ENCODE measurements at places on chromosomes 16 and 17. TPM values are rescaled to one million over a fixed set of nuclear protein-coding genes. Genes with fewer than 3 reads are reported as not detected.

DNA sequence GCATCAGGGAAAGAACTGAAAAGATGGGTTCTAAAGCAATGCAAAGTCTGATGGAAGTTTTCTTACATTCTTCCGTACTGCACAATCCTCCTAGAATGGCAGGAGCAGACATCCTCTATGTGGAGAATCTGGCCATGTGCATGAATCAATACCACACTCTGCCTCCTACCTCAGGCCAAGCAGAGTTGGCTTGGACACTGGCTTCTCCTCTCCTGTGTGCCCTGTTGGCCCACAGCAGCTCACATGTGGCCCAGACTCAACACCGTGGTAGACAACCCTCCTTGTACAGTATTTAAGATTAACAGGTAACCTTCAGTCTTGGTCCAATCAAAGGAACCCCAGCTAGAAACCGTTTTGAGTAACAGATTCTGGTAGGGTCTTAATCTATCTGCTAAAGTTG is 101.9 kb downstream of the ZFHX3 start:
- DNase-seq = no peak

DNA sequence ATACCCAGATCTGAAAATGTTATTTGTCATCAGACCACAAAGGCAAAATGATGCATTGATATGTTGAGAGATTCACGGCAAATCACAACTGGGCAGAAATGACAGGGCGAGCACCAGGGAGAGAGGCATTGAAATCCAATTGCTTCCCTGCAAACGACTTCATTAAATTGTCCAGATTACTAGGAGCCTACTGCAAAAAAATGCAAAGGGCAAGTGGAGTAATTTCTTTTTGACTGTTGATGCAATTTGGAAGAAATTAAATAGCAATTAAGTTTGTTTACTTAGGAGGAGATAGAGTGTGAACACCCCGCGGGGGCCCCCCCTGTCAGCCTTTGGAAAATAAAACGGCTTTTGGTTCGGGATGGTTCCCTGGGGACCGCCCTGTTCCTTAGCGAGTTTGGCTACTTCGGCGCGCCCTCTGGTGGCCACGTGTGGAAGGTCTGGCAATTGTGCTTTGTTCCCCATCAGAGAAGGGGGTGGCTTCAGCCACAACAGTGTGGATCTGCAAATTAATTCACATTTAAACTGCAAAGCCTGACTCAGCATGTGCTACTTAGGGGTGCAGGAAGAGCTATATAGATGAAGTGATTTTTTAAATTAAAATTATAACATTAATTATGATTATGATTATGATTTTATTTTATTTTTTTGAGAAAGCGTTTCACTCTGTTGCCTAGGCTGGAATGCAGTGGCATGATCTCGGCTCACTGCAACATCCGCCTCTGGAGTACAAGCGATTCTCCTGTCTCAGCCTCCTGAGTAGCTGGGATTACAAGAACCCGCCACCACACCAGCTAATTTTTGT is 14.5 kb upstream of the TMC7 start:
- DNase-seq = peak; percentile 82

DNA sequence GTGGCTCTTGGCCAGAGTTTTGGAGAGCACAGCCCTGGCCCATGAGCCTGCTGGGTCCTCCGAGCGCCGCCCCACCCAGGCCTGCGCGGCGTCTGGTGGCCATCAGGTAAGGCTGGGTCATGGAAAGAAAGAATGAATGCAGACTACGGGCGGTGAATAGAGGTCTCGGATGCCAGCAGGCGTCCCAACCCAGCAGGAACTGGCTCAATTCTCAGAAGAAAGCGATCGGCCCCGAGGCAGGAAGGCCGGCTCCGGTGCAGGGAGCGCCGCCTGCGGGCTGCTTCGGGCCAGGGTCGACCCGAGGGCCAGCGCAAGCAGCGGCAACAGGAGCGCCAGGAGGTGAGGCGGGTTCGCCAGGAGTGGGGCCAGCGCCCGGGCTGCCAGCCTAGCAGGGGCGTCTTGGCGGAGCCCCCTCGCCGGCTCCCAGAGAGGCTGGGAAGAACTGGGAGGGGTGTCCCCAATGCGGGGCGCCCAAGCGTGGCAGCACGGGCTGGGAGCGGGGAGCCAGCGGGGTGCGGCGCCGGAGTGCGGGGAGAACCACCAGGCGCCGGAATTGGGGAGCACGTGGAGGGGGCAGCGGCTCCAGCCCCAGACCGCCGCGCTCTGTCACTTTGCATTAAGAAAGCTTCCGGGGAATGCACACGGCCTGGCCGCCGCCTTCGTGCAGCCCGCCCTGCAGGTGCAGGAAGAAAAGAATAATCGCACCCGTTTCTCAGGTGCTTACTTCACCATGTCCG is 7.1 kb upstream of the TMC5 start:
- no peak for DNase-seq

DNA sequence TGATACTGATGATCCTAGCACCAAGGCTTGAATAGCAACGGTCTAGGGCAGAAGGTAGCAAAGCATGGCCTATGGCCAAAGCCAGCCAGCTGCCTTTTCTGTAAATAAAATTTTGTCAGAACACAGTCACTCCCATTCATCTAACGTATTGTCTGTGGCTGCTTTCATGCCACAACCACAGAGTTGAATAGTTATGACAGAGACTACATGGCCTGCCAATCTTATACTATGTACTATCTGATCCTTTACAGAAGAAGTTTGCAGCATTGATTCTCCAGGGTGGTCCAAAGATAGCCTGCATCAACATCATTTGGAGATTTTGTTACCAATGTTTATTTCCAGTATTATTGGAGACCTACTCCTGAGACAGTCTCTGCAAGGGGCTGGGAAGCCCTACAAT is 19.9 kb upstream of the MMD start:
- DNase-seq = no peak

- DNase-seq = no peak
Observed at GRCh38 chr17:36135465-36135864, 31.8 kb downstream of the CCL4 start.

GRCh38 chr17:34725008-34725407 is 145.6 kb downstream of the TMEM132E start:
- DNase-seq = no peak

- no peak for DNase-seq
Observed at GRCh38 chr17:61583660-61584264, 7.3 kb downstream of the NACA2 start.

DNA sequence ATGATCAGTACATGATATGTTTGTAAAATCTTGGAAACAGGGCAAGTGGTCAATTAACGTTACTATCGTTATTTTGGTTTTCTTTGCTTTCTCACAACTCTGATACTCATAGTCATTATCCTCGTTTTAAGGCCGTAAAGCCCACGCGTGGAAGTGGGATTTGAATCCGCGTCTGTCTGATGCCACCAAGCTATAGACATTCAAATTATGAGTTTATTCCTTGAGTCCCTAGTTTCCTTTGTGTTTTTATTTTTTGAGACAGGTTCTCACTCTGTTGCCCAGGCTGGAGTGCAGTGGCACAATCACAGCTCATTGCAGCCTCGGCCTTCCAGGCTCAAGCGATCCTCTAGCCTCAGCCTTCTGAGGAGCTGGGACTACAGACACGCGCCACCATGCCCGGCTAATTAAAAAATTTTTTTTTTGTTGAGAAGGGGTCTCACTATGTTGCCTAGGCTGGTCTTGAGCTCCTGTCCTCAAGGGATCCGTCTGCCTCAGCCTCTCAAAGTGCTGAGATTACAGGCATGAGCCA is 1.0 kb downstream of the DCTN5 start:
- no peak for DNase-seq

DNA sequence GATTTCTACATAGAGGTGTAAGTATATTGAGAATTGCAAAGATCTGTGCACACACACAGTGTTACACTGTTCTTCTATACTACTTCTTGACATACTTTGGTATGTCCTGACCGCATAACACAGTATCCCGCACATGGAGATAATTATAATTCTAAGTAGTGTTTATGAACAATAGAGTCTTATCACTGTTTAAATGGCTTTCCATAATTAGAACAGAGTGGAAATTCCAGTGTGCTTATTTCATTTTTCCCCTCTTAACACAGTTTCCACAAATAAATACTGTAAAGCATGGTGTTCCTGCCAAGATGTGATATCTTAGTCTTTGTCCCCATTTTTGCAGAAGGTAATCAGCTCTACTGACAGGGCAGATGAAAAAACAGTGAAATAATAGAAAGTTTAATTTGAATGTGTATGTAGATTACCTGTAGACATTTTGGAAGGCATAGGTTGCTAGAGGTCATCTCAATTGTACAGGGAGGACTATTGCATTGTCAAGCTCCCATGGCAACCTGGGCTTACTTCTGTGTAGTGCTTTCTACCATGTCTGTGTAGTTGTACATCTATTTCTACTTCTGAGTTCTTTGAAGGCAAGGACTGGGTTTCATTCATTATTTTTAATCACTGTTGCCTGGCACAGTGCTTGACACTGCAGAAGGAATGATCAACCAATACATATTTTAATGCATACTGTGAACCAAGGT is 10.1 kb upstream of the KRT28 start:
- DNase-seq = no peak

- no peak for DNase-seq
Observed at GRCh38 chr16:9311303-9311954, 220.0 kb downstream of the HAPSTR1 start.

GRCh38 chr17:46974086-46974485 is 5.0 kb downstream of the RPRML start:
- DNase-seq = no peak

DNA sequence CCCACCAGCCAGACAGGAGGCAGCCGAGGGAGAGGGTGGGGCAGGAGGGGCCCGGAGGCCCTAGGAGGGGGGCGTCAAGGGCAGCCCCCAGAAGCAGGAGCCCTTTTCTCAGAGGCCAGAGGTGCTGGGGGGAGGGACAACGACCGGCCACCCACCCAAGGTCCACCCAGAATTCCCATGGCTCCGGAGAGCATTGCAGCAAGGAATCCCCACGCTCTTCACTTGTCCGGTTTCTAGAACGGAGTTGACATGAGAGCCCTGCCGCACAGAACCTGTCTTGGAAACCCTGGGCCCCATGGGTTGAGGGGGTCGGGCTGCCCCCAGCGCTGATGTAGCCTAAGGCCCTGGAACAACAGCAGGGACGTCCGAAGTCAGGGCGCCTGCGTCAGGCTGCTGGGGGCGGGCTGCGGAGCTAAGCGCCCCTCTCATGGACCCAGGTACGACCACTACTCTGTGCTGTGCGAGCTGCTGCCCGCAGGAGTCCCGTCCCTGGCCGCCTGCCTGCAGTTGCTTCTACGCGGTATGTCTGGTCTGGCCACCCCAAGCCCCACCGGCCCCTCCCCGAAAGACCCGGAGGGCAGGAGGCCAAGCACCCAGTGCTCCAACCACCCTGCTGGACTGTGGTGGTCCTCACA is 11.2 kb downstream of the CYBC1 start:
- no peak for DNase-seq

- DNase-seq = no peak
Observed at GRCh38 chr17:32136856-32137255, 5.4 kb upstream of the RHOT1 start.

DNA sequence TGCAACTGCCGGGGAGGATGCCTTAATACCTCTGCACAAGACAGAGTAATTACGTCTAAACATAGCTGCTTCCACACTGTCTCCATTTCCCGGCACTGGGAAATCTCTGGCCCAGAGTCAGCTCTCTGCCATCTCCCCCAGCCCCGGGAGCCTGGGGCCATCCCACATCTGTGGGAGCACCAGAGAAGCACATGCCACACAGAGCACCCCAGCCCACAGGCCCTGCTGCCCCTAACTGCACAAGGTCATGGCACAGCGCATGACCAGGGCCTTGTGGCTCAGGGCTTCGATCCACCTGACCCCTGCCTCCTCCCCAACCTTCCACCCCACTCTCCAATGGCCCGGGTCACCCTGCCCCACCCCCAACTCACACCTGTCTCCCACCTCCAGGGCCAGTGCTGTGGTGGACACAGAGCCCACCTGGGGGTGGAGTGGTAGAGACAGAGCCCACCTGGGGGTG is 36.6 kb upstream of the RBFOX3 start:
- no peak for DNase-seq

DNA sequence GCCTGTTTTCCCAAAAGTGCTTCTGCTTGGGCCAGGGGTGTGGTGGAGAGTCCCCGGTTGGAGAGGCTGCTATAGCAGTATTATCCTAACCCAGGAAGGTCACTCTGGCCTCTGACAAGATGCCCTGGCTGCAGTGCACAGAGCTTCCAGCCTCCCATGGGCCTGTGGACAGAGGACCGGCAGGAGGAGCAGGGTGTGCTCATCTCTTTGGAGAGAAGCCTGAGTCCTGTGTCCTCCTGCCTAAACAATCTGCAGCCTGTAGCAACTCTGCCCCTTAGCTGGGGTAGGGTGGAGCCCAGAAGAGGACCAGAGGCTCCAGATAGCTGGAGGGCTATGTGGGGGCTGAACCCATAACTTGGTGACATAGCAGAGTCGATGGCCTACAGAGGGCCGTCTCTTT is 78.0 kb downstream of the MPRIP start:
- no peak for DNase-seq

DNA sequence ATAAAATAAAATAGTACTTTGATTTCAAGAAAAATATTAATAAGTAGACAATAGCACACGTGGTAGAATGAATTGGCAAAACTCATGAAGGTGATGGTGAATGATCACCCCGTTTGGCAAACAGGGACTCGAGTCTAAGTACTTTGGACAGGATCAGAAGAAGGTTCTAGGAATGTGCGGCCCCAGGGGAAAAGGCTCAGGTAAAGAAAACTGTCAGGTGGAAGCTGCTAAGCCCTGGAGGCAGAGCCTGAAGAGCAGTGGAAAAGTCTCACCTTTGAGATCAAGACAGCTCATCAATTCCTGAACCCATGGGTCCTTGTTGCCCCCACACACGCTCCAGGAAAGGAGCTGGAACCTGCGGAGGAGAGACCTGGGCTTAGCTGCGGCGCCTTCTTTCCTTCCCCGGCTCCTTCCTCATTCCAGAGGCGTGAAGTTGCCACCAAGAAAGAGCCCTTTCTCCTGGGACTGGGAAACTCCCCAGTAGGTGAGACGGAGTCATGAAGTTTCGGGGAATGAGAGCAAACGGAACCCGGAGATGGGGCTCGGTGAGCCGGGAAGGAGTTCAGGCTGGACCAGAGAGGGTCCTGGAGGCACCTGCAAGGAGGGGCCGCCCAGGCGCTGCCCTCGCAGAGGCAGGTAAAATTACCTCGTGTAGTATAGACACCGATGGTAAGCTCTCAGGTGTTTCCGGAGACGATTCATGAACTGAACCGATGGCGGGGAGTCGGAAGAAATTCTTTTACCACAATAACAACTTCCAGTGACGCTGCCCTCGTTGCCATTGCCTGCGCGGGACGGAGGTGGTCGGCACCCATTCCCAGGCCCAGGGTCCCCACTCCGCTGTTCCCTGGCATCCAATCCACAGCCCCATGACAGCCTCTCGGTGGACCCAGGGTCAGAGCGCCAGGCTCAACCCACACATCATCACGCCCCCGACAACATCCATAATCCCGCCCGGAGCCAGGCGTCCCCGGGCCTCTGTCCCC is 1.2 kb upstream of the ZMYND15 start:
- no peak for DNase-seq

- no peak for DNase-seq
Observed at GRCh38 chr17:7046127-7046724, 2.3 kb upstream of the SLC16A11 start.

The PRKCB gene
- total RNA-seq = 63.3 TPM

The CNGB1 gene
- not detected for total RNA-seq

The DDX42 gene
- 95.1 TPM for total RNA-seq

The ZNF500 gene
- 12.4 TPM for total RNA-seq
